ENCODE measurements at places on chromosomes 16 and 17. TPM values are rescaled to one million over a fixed set of nuclear protein-coding genes. Genes with fewer than 3 reads are reported as not detected.
A peak's percentile ranks its signal among the peaks of the same experiment; 100 is the strongest.

DNA sequence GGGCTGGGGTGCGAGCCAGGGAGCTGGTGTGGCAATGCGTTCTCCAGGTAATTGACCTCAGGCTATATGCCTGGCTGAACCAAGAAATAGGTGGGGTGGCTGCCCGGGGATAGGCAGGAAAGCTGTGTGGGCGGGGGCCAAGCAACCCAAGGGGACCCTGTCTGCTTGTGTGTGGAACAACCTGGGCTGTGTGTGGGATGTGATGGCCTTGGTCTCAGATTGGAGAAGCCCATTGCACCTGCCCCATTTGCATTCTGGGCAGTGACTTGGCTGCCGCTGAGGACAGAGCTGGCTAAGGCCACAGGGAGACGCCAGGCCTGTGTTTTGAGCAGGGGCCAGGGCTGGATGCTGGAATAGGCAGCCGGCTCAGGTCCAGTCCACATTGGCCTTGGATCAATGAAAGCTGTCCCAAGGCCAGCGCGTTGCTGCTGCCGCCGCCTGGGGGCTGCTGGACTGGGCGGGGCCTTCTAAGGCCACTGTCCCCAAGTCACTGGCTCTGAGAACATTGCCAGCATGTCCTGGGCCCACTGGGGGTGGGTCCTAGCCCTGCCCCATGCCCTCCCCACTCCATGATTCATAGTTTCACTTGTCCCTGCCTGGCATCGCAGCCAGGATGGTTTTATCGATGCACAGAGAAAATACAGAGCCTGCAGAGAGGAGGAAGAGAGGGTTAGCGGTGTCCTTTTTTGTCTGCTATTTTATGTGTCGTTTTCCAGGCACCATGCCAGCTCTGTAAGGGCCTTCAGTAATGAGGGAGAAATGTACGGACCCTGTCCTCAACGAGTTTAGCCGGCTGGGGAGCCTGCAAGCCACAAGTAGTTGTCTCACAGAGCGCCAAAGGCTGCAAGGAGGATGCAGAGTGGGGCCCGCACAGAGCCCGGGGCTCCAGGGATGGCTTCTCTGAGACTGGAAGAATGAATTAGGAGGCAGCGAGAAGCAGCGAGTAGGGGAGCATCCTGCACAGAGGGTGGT, 43.9 kb downstream of the NKD1 start:
- peak; percentile 85 for DNase-seq

DNA sequence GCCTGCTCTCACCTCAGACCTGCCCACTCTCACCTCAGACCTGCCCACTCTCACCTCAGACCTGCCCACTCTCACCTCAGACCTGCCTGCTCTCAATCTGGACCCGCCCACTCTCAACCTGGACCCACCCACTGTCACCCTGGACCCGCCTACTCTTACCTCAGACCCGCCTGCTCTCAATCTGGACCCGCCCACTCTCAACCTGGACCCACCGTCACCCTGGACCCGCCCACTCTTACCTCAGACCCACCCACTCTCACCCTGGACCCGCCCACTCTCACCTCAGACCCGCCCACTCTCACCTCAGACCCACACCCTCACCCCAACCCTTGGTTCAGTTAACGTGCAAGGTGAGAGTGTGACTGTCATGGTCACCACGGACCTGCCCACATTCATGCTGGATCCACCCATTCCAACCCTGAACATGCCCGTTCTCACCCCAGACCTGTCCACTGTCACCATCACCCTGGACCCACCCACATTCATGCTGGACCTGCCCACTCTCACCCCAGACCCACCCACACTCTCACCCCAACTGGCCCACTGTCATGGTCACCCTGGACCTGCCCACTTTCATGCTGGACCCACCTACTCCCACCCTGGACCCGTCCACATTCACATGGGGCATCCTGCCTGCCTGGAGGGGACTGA, 31.2 kb upstream of the ENPP7 start:
- DNase-seq, result no peak

GRCh38 chr16:87706278-87707000, 59.3 kb downstream of the KLHDC4 start:
- DNase-seq, result no peak

DNA sequence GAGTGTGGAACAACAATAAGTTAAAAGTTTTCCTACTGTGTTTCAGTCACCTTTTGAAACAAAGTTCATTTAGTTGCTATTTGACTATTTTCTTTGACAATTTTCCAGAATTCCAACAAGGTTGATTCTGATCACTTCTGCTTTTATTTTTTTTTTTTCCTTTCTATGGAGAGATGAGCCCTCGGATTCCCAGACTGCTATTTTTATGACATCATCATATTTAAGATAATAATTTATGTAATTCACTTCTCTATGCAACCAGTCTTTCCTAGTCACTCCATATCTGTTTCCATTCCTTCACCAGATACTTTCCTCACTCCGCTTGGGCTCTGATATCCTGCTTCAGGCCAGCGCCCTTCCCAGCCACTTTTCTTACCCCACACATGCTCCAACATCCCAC, 8.1 kb downstream of the OR4D2 start:
- DNase-seq, result no peak

DNA sequence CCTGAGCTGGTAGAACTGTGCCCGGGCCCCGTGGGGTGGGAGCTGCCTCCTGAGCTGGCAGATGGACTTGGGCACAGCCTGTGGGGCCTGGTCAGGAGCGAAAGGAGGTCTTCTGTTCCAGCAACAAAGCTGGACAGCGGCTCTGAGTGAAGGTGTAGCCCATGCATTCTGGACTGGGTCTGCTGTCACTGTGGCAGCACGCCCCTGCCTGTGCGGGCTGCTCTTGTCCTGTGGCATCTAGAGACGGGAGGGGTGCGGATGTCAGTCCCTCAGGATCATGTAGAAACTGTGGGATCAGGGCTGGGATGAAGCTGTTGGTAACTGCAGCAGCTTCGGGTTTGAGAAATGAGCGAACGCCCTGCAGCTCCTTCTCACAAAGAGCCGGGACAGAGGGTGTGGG, 19.4 kb downstream of the BAIAP2 start:
- no peak for DNase-seq

DNA sequence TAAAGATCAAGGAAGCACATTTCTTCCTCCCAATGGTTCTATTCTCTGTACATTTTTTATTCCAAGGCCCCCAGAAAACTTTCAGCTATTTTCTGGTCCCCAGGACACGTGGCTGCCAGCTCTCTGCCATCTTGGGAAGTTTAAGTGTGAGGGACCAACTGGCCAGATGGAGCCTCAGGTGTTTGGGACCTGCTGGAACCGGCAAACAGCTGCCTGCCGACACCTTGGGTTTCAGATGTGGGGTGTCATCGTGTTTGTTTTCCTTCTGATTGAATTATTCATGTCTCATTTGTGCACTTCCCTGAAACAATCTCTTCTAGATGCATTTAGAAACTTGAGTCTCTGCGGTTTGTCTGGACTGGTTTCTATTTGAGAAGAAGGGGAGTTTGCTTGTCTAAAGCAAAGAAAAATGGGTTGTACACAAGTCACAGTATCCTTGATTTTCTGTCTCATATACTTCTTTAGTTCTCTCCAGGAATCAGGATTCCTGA, 386.5 kb downstream of the SLC39A11 start:
- DNase-seq, result no peak

- no peak for DNase-seq
These were observed 81.1 kb downstream of the ANKRD11 start for GRCh38 chr16:89409161-89409711.

DNA sequence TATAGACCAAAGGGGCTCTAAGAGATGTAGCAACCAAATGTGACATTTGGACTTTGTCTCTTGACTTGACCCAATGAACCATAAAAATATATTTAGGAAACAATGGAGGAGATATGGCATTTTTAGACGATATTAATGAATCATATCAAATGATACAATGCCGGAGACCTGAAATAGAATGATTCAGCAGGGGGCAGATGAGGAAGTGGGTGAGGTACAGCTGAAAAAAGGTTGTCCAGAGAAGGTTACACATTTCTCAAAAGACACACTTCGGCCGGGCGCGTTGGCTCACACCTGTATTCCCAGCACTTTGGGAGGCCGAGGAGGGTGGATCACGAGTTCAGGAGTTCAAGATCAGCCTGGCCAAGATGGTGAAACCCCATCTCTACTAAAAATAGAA, 16.5 kb upstream of the SNN start:
- no peak for DNase-seq

DNA sequence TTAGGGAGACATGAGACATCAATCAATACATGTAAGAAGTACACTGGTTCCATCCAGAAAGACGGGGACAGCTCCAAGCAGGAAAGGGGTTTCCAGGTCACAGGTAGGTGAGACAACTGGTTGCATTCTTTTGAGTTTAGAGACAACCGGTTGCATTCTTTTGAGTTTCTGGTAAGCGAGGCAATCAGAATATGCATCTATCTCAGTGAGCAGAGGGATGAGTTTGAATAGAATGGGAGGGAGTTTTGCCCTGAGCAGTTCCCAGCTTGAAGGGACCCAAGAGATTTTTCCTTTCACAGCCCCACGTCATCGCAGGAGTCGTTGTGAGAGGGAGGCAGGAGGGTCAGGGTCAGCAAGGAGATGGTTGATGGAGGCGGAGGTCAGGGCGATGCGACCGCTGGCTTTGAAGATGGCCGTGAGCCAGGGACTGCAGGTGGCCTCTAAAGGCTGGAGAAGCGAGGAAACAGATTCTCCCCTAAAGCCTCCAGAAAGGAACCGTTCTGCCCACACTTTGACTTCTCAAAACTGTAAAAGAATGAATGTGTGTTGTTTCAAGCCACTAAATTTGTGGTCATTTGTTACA, 36.5 kb downstream of the IRF8 start:
- no peak for DNase-seq

DNA sequence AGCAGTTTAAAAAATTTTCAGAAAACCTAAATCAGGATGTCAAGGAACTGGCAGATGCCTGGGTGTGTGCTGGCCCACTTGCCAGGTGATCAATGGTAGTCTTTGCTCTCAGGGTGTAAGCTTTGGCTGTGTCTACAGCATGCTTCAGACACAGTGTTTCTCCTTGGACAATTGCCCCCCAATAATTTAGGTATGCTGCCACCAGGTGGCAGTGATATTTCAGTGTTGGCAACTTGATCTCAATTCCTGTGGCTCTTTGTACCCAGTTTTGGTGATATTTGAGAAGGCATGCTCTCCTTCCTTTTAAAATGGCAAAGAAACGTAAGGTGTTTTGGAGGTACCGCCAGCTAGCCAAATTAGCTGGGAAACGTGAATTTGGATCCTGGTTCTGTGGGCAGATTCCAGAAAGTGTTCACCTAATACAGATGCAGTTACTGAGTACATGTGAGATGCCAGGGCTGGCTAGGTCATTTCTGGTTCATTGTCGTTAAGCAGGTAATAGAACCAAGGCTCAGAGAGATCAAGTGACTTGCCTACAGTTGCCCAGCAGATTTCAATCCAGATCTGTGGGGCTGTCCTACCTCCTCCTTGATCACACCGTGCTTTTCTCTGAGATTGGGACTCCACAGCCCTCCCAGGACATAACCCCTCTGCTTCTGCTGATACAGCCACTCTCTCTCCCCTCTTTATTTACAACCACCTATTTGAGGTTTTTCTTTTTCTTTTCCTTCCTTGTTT, 155.6 kb upstream of the PLCG2 start:
- DNase-seq, result no peak

- DNase-seq, result no peak
These were observed 68.7 kb downstream of the TTC19 start for GRCh38 chr17:16068323-16068722.

GRCh38 chr16:19513377-19514053, 8.4 kb downstream of the GDE1 start:
- DNase-seq, result no peak

DNA sequence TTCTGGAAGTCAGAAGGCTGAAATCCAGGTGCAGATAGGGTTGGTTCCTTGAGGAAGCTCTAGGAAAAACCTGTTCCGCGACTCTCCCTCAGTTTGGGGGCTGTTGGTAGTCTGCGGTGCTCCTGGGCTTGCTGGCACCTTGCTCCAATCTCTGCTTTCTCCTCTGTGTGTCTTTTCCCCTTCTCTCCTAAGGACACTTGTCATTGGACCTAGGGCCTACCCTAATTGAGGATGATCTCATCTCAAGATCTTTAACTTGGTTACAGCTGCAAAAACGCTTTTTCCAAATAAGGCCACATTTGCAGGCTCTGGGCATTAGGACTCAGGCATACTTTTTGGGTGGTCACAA, 12.9 kb upstream of the CACNG4 start:
- DNase-seq, result no peak

DNA sequence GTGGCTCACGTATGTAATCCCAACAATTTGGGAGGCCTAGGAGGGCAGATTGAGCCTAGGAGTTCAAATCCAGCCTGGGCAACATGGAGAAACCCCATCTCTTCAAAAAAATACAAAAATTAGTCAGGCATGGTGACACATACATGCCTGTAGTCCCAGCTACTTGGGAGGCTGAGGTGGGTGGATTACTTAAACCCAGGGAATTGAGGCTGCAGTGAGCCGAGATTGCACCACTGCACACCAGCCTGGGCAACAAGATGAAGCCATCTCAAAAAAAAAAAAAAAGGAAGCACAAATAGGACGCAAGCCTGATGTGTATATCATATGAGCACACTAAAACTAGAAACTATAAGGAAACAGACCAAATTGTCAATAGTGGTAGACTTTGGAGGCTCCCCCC, 17.1 kb upstream of the FLCN start:
- no peak for DNase-seq

Gene NTN3
- 0.30 TPM for total RNA-seq

Gene KCNJ18
- total RNA-seq, result not detected

Gene SEPTIN1
- 2.2 TPM for total RNA-seq

Gene ABCC12
- total RNA-seq, result not detected

Gene IL21R
- 1.4 TPM for total RNA-seq

Gene RHBDL3
- 1.0 TPM for total RNA-seq

Data from cardiac septum (tissue), 1 donor.